ENCODE measurements at places on chromosomes 1 and 21.
A peak's percentile ranks its signal among the peaks of the same experiment; 100 is the strongest.

DNA sequence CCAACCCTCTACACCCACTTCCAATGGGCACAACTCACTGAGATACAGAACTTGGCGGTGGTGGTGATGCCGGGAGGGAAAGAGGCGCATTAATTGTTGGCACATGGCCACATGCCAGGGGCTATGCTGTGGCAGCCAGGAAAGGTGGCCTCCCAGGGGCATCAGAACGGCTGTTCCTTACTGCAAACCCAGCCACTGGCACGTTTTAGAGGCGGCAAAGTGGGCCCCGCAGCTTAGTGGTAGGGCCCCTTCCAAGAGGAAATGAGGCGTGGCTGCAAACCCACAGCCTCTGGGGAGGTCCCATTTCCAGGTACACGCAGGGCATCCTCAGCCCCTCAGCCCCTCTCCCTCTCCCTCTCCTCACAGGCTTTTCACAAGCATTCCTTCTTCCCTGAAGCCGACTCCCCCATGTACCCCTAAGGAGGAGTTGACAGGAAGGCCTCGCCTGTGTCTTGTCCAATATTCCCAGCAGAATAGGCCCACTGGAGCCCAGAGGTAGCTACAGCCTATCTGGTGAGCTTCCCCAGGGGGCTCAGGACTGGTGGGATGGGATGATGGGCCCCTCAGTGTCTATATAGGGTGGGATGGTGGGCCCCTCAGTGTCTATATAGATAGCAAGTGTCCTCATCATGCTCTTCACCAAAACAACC, 166.2 kb downstream of the CLIC6 start:
- DNase-seq = peak; percentile 50

GRCh38 chr1:44759077-44759476, 16.3 kb upstream of the RPS8 start:
- DNase-seq = no peak

DNA sequence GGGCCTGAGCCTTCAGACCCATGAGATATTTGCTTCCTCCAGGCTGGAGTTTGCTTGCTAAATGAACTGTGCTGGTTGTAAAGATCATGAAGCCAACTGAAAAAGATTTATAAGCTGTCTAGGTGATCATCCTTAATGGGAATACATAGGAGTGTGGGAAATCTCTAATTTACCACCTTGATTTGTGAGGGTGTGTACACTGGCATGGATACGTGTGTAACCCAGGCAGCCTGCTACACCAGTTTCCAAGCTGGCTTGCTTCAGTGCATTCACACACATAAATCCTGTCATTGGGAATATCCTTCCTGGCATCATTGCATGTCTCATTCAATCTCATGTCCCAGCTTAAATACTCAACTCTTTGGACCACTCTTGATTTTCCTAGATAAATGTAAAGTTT, 57.6 kb upstream of the GNG12 start:
- DNase-seq = no peak

DNA sequence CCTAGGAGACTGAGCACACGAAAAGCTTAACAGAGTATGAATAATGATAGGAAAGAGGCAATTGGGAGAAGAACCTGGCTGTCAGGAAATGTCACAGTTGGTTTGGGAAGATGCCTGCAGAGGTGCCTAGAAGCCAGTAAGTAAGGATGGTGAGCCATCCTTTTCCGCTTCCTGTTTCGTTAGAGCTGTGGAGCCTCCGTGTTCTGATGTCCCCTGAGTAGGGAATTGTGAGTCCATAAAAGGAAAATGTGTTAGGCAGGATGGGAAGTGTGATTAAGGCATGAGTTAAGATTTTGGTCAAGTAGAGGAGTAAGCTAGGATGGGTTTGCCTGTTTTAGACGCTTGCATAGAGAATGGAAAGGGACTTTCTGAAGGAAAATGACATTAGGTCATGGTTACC, 9.0 kb downstream of the CLIC4 start:
- DNase-seq = no peak

GRCh38 chr21:16437586-16437985, 707.8 kb downstream of the USP25 start:
- DNase-seq = no peak

- DNase-seq = no peak
Observed at GRCh38 chr21:32592929-32593502, 7.7 kb upstream of the TCP10L start.

- no peak for DNase-seq
Observed at GRCh38 chr1:178563099-178563820, 50.4 kb downstream of the TEX35 start.

GRCh38 chr1:79928901-79929300, 922.4 kb upstream of the ADGRL4 start:
- DNase-seq = no peak

- no peak for DNase-seq
Observed at GRCh38 chr1:3714814-3715213, 37.4 kb upstream of the CCDC27 start.

GRCh38 chr1:153536012-153536670, 350 bp upstream of the S100A6 start:
- DNase-seq = no peak

DNA sequence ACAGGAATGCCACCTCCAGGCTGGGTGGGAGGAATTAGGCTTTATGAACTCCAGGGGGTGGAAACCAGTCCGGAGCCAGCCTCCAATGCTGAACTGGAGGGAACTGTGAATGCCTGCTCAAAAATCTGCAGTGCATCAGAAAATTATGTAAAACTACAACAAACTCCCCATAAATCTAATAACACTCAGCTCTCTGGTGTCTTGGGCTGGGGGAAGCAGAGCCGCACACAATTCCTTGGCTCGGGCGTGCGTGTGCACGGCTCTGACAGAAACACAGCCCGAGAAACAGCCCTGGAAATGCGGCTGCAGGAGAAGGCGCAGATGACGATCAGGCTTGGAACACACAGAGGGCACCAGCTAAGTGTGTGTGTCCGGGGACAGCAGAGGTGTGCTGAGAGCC, 127.6 kb upstream of the VAMP3 start:
- no peak for DNase-seq

GRCh38 chr21:15264084-15264665, 199.4 kb upstream of the NRIP1 start:
- no peak for DNase-seq

DNA sequence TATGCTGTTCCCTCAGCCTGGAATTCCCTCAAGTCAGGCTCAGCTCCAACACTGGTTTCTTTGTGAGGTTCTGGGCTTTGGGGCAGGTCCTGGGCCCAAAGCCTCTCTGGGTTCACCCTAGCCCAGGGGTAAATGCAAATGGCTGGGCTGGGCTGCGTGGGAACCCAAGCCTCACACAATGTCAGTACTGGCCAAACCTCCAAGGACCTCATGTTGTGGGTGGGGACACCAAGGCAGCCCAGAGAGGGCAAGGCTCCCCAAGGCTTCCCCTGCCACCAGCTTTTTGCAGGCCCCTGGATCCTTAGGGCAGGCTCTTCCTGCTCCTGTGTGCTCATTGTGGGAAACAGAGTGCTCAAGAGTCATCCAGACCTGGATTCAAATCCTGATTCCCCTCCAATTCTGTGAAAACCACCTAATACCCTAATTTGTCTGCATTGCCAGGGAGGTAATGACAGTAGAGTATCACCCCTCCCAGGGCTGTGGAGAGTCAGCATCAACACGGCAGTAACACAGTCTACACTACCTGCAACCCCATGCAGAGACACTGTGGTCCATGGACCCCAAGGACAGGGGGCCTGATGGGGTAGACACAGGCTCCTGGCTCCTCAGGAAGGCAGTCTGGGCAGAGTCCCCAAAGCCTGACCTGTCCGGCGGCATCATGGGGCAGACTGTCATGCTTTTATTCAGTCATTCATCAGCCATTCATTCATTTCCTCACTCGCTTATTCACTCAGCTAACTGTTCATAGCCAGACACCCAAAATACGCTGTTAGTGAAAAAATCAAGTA, 85.7 kb downstream of the DMRTB1 start:
- no peak for DNase-seq

GRCh38 chr1:247330548-247331171, 1.0 kb downstream of the ZNF496 start:
- DNase-seq = no peak

DNA sequence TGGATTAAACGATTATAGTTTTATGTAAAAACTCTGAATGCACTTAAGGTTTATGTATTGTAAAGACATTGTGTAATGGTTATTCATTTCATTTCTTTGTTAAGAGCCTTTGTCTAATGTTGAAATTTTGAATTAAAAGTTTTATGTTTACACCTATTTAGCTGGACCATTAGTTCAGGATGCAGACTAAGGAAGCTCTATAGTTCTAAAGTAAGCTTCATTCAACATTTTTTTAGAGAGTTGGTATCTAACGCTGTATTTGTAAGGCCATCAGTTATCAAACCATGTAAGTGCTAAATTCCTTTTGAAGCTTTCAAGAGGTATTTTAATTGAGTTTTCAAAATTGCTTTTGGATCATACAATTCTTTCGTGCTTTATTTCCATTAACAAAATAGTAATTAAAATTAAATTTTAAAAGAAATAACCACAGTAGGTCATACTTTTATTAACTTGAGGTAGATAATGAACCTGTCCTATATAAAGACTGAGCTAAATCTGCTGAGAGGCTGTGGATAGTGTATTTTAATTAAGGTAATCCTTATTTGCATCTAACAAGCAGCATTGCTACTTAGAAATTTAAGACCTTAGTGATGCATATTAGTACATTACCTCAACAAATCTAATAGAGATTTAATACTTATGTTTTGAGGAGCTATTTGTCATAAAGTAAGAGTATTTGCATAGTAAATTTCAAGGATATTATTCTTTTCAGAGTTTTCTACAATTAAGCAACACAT, 47.9 kb downstream of the RWDD3 start:
- no peak for DNase-seq

GRCh38 chr1:38361566-38361965, 315.0 kb upstream of the POU3F1 start:
- DNase-seq = no peak

GRCh38 chr1:66360285-66360724, 173.6 kb upstream of the SGIP1 start:
- no peak for DNase-seq

DNA sequence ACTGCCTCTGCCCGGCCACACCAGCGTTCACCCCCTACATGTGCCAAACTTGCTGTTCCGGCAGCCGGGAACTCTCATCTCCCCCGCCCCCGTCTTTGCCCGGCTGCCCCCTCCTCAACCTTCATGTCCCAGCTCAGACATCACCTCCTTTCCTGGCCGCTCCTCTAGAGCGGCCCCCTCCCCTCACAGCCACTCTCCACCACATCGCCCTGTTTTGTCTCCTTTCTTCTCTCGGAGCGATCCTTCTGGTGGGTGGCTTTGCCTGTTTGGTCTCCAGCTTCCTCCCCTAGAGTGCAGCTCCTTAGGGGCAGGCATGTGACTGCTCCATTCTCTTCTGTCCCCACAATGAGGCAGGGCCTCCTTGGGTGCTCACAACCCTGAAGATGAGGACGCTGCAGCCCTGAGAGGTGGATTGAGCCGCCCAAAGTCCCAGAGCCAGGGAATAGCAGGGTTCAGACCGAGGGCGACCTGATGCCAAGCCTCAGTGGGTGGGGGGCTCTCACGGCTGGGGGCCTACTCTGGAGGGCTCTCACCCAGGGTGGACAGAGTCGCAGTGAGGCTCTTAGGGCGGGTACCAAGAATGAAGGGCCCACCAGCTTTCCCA, 44.9 kb upstream of the ECE1 start:
- DNase-seq = no peak

- DNase-seq = peak; percentile 55
Observed at GRCh38 chr1:999725-1000356, at the start of gene HES4. TSS of gene HES4 (minus strand) at chr1:1000097. CDS start at chr1:999973, 124 bp downstream.

DNA sequence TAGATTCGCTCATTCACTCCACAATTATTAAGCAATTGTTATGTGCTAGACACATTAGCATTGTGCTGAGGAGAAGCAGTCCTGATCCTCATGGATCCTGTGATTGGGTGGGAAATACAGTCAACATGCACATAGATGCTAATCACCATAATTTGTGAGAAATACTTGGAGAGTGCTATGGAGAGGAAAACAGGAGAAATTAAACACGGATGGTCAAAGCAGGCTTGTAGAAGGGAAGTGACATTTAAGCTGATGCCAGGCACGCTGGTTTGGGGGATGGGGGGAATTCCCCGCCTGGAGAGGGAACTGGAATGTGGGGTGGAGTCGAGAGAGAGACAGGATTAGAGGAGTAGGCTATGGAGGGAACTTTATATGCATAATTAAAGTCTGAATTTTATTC, 52.2 kb upstream of the L1TD1 start:
- no peak for DNase-seq

GRCh38 chr1:118739501-118739900, 248.6 kb downstream of the TBX15 start:
- no peak for DNase-seq

DNA sequence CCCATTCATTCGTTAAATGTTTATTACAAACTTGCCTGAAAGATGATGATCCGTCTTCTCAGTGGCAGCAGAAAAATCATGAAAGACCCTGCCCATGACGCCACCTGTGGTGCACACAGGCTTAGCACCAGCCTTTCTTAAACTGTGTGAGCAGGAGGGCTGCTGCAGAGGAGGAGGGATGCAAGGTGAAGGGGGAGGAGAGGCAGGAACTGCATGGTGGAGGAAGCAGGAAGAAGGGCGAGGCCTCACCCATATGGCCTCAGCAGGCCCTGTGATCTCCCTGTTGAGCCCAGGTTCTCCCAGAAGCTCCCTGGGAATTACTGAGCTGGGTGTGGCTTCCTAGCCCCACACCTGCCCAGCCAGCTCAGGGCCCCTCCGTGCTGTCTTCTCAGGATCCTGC, 25.0 kb upstream of the RD3 start:
- peak; percentile 31 for DNase-seq

- no peak for DNase-seq
Observed at GRCh38 chr1:61452176-61453035, 272.5 kb downstream of the TM2D1 start.

DNA sequence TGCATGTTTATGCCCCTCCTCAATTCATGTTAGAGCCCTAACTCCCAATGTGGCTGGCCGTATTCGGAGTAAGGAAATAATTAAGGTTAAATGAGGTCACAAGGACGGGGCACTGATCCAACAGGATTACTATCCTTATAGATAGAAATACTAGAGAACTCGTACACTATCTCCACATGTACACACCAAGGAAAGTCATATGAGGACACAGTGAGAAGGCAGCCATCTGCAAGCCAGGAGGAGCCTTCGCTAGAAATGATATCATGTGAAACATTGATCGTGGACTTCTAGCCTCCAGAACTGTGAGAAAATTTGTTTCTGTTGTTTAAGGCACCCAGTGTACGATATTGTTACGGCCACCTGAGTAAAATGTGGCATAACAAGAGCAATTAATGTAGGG, 79.7 kb downstream of the FAF1 start:
- DNase-seq = no peak

GRCh38 chr1:36528361-36529349, 45.9 kb upstream of the CSF3R start:
- DNase-seq = no peak

GRCh38 chr1:232574889-232575762, 54.8 kb downstream of the SIPA1L2 start:
- no peak for DNase-seq

GRCh38 chr1:46480959-46481646, 8.5 kb upstream of the DMBX1 start:
- DNase-seq = no peak

GRCh38 chr21:43578677-43579303, 80.5 kb downstream of the HSF2BP start:
- DNase-seq = no peak
